ENCODE measurements at places on chromosomes 5 and 9.

DNA sequence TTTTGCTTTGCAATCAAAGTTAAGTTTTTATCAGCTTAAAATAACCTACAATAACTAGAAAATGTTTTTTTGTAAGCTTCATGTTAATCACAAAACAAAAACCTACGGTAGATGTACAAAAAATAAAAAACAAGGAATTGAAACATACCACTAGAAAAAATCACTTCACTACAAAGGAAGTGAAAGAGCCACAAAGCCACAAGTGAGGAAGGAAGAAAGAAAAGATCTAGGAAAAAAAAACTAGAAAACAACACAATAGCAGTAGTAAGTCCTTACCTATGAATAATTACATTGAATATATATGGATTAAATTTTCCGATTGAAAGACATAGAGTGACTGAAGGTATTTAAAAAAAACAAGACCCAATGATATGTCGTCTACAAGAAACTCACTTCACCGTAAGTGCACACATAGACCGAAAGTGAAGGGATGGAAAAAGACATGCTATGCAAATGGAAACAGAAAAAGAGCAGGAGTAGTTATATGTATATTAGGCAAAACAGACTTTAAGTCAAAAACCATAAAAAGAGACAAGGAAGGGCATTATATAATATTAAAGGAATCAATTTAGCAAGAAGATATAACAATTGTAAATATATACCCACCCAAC, 13.4 kb upstream of the ZDHHC21 start:
- no peak for DNase-seq

DNA sequence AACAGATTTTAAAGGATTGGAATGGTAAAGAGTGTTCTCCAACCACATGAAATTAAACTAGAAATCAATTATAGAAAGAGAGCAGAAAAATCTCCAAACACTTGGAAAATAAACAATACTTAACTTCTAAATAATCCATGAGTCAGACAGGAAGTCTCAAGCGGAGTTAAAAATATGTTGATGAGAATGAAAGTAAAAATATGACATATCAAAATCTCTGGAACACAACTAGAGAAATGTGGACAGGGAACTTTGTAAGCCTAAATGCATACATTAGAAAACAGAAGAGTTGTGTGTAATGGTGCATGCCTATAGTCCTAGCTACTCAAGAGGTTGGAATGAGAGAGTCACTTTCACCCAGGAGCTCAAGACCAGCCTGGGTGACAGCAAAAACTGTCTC, 47.9 kb upstream of the ZNF618 start:
- DNase-seq, result no peak

DNA sequence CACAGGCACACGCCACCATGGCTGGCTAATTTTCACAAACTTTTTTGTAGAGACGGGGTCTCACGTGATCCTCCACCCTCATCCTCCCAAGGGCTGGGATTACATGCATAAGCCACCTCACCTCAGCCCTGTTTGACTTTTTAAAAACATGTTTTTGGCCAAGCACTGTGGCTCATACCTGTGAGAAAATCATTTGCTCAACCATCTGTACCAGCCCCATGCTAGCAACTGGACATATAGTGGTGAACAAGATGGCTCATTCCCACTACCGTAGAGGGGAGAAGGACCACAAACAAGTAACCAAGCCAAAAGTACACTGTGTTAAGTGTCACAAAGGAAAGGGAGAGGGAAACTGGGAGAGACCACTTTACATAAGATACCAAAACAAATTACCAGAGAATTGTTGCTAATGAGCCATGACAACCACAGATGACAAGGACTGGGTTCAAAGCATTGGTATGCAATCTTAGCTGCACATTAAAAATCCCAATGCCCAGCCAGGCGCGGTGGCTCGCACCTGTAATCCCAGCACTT, 19.2 kb downstream of the PPP2CA start:
- no peak for DNase-seq

DNA sequence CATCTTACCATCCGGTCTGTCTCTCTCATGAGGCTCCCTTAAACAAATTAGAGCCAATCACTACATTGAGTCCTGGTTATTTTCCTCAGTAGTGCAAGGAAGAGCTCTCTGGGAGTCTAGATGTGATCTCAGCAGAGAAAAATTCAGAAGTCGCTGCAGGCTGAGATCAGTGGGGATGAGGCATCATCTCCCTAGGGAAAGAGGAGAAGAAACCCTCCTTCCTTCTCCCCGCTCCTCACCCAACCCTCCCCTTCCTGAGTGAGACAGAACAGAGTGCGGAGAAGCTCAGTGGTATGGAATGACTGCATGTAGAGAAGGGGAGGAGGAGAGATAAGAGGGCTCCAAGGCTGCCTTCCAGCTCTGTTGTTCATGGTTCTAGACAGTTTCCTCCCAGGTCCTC, 80.5 kb downstream of the PAPPA start:
- no peak for DNase-seq

DNA sequence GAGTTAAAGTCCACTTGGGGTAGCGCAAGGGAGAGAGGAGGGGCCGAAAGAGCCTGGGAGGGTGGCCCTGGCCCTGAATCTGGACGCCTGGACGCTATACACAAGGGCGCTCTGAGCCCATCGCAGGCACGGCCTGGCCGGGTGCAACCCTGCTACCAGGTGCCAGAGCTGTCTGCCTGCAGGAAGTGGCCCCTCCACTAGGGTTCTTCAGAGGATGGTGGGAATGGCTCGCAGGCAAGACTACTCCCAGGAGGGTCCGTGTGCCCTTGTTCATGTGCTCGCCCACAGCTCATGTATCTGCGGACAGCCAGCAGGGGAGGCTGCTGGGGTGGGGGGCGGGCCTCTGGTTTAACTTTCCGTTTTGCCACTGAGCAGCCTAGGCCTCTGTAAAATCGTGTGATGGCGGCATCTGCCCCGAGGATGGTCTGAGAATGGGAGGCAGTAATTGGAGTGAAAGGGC, 1.4 kb upstream of the NKD2 start:
- no peak for DNase-seq

DNA sequence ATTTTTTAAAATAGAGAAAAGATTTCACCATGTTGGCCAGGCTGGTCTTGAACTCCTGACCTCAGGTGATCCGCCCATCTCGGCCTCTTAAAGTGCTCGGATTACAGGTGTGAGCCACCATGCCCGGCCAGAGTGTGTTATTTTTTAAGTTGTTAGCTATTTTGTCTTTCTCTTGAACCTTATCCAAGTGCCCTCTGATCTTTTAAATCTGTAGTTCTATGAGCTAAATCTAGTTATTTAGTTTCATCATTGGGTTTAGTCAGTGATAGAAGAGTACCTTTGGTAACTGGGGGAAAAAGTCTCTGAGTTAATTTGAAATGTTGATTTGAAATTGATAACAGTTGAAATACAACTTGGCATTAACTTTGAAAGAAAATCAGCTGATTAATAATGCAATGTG, 88.3 kb downstream of the NNT start:
- no peak for DNase-seq

- no peak for DNase-seq
Observed at GRCh38 chr5:145701404-145701803, 133.7 kb downstream of the PRELID2 start.

DNA sequence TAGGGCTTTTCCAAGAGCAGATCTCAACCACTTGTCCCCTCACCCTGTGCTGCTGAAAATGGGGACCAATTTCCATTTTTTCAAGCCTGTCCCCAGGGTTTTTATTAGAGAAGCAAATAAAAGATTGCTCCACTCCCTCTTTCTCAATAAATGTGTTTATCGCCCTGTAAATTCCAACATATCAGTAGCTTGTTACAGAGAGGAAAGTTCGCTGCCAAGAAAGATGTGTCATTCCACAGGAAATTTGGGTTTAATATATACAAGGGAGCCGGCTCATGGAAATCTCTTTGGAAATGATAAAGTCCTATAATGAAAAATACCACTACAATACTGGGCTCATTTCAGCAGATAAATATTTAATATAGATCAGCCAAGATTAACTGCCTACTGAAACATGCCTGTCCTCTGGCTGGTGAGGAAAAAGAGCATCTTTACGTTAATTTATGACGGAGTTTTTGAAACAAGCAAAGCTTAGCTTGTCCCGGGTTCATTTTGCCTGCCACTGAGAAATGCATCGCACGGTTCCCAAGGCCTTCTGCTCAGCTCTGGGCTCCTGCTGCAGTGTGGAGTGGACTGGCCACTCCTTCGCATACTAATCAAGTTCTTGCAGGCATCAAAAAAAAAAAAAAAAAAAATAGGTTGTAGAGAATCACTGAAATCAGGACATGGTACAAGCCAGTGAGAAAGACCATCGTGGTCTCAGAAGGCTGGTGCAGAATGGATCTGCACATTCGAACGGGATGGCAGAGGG, 84.5 kb downstream of the BRINP1 start:
- no peak for DNase-seq

DNA sequence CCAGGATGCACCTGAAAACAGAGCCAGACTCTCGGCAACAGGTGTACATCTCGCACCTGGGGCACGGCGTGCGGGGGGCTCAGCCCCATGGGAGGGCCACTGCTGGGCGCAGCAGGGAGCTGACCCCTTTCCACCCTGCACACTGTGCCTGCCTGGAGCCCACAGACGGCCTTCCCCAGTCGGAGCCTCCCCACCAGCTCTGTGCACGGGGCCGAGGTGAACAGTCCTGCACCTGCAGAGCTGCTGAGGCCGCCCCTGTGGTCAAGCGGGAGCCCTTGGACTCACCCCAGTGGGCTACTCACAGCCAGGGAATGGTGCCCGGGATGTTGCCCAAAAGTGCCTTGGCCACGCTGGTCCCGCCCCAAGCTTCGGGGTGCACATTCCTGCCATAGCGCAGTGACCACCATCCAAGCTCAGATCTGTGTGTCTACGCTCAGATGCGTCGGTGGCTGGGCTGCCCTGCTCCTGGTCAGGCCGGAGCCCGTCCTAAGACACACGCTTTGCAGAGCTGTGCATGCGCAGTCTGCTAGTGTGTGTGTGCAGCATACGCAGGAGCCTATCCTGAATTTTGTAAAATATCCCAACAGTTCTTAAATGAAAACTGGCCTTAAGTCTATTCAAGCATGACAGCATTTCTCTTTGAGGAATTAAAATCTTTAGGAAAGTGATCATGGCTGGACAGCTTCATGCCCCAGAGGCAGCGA, 8.4 kb upstream of the EXOC3 start:
- no peak for DNase-seq

GRCh38 chr5:135310328-135310989, 88.6 kb downstream of the MACROH2A1 start:
- DNase-seq, result no peak

DNA sequence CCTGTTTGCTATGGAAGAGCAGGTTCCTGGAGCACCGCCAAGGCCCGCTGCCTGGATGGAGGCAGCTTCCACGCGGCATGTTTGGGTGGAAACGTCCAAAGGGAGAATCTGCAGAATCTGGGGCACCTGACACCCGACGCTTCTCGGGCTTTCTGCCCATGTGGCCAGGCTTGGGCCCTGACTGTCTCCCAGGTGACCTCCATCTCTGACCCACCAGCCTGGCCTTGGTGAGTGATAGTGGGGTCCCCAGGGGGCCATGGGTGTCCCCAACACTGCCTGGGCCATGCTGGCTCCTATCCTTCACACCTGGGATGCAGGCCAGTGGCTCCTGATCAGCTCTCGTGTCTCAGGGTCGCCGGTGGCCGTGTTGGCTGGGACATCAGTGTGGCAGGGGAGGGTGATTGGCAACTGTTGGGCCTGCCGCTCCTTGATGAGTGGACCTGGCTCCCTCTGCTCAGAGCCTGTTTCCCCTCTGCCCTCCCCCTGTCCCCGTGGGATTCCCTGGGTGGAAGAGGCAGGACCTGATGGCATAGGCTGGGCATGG, 34.0 kb downstream of the GLT6D1 start:
- DNase-seq, result no peak

DNA sequence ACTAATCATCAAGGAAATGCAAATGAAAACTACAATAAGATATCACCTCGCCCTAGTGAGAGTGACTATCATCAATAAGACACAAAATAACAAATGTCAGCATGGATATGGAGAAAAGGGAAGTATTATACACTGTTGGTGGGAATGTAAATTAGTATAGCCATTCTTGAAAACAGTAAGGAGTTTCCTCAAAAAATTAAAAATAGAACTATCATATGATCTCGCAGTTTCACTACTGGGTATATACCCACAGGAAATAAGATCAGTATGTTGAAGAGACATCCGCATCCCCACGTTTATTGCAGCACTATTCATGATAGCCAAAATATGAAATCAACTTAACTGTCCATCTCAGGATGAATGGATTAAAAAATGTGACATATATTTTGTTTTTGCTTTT, 31.6 kb upstream of the STK32A start:
- DNase-seq, result no peak

DNA sequence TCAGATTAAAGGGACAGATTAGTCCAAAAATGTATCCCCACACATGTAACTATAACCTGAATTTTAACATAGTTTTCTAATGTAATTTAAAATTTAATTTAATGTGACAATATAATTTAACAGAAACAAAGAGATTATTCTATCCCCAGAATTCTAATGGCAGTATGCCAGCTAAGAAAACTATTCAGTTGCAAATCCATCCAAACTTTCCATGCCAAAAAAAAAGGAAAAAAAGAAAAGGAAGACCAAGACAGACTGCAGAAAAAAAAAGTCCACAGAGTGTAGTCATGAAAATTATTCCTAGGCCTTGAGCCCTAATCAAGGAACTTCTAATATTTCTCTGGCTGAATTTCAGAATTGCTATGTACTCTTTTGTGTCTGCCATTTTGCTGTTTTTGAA, 217.6 kb downstream of the CDH18 start:
- no peak for DNase-seq

GRCh38 chr5:171162165-171162564, 146.9 kb upstream of the TLX3 start:
- no peak for DNase-seq

DNA sequence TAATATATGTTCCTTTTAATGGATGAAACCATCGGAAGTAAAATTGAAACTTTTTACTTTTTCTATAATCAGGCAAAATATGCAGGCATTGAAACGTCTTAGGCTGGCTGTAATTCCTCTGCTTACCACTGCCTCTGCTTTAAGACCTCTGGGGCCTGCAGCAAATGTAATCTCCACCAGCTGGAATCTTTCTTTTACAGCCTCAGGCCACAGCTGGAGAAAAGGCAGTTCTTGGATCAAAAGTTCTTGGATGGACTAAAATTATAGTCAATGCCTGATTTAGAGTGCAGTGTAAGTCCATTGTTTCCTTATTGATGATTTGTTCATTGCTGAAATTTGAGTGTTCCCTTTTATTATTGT, 396.7 kb downstream of the KCTD16 start:
- no peak for DNase-seq
